H4 (cell line): ENCODE measurements at places on chromosomes 1 and 21. TPM values are rescaled to one million over a fixed set of nuclear protein-coding genes. Genes with fewer than 3 reads are reported as not detected.

DNA sequence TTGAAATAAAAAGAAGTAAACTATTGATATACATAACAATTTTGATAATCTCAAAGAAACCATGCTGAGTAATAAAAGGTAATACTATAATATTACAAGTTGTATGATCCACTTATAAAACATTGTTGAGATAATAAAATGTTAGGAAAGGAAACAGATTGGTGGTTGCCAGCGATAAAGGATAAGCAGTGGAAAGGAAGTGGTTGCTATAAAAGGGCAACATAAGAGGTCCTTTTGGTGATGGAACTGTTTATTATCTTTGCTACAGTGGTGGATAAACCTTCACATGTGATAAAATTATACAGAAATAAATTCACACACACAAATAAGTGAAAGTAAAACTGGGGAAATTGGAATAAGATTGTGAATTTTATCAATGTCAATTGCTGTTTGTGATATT lies 15.1 kb downstream of the OR6F1 start:
- no peak for DNase-seq

DNA sequence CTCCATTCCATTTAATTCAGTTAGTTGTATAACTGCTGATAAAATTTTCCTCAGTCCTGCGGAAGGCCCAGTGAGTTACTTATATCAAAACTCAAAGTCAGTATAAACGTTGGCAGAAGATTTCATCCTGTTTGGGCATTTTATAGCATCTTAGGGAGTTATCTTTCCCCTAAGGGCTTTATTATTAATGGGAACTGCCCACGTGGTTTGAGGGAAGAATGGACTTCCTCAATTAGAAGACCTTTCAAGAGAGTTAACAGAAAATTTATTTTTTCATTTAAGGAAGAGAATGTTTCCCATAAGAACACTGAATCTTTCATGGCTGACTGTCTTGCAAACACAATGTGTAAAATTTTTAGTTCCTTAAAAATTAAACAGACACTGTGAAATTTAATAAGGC lies 400.1 kb downstream of the NEGR1 start:
- no peak for DNase-seq

DNA sequence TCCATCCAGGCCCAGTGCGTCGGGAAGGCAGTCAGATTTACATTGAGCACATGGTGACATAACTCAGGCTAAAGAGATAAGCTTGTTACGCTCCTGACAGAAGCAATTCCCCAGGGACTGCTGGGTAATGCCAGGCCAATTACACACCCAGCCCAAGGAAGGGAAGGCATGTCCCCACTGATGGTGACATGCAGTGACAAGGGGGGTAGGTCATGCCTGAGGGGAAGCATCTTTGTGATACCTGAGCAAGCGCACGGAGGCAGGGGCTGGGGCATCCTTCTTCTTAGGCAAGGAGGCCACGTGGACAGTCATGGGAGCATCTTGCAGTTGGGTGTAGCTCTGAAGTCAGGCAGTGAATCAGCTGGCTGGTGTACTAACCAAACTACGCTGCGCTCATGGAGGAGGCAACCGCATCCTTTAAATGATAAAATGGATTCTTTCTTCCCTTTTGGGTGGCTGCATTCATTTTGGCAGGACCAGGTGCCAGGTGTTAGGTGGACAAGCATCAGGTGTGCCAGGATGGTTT lies 39.6 kb upstream of the GRIK3 start:
- DNase-seq: no peak

DNA sequence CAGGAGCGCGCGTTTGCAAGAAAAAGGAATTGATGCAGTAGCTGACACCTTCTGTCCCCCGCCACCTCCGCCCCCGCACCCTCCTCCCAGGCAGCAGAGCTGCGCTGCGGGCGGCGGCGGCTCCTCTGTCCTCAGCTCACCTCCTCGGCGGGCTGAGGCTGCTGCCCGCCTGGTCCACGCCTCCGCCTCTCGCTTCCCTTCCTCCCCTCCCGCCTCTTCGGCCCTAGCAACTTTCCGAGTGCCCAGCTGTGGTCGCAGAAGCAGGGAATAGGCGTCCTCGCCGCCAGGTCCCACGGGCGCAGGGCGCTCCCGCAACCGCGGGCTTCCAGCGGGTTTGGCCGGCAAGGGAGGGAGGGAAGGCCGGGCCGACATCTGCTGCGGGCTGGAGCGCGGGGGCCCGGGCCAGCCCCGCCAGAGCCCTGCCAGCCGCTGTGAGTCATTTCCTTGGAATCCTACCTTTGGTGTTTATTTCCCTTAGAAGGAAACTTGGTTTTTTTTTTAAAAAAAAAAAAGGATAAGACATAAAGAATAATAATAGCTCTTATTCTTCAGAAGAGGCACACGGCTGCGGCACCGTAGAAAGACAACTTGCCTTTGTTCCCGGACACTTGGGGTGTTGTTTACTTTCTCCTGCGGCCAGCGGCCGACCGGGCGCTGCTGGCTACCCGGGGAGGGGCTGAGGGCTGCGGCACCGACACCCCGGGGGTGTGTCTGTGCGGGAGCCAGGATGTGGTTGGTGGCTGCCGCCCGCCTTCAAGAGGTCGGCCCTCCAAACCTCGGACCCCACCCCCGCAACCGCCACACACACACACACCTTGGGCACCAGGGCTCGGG lies 1.1 kb downstream of the SERTAD4 start:
- peak; percentile 69 for DNase-seq

- peak; percentile 89 for DNase-seq
These were observed 27.8 kb upstream of the RAP1GAP start for GRCh38 chr1:21696931-21697330.

DNA sequence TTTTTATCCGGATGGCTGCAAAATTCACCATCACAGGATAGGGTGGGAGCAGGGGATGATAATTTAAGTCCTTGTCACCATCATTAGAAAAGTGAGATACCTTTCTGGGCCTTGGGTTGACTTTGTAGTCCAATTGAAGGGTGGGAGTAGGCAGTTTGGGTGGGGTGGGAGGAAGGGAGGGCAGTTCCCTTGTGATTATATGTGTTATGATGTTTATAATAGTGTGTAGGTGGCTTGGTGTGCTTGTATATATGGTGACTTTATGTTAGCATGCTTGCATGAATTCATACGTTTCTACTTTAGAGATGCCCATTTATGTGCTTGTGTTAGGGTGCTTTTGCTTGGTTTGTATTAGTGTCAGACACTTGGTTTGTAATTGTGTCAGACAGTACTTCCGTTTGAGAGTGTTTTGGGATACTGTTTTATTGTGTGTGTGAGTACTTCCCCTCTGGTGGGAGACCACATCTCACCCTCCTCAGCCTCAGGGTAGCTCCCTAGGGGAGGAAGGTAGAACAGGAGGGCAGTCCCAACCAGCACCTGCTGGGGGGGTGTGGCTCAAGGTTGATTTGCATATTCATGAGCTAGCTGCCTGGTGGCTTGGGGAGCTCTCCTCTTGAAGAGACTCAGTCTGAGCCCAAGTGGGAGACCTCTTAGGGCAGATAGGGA lies 6.3 kb upstream of the POU3F1 start:
- DNase-seq: no peak

The ST6GALNAC5 gene
- 0.25 and 2.2 TPM in 2 replicates for total RNA-seq

The FOXD3 gene
- 0.06 and 0.53 TPM in 2 replicates for total RNA-seq

- peak; percentile 18 for DNase-seq
These were observed 65.2 kb downstream of the BCAR3 start for GRCh38 chr1:93616221-93616995.

DNA sequence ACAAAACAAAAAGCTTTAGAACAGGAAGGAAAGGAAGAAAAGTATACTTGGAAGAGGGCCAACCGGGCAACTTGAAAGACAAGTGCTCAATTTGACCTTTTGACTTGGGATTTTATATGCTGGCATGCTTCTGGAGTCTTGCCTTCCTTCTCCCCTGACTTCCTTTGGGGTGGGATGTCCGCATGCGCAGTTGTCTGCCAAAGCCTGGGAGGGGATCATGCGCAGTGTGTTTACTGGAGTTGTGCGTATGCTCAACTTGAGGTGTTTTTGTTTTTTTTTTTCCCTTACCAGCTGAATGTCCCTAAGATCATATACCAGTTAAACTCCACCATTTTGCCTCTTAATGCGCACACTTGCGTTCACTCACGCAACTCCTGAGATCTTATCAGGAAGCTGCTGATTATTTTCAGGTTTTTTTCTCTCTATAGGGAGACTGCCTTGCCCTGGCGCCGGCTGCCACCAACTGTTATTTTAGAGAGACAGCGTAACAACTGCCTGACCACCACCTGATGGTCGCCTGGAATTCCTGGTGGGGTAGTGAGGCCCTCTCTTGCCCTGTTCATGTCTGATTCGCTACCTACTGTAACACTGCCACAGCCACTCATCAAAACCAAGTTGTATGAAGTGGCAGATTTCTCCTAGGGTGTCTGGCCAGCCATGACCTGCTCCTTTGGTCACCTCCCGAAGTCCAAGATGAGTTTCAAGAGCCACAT lies 138.7 kb upstream of the ZNF644 start:
- DNase-seq: no peak

The GBP6 gene
- 0.10 TPM in 1 of 2 replicates, not detected in the other for total RNA-seq

GRCh38 chr21:40547906-40548513 lies 298.9 kb downstream of the DSCAM start:
- no peak for DNase-seq

DNA sequence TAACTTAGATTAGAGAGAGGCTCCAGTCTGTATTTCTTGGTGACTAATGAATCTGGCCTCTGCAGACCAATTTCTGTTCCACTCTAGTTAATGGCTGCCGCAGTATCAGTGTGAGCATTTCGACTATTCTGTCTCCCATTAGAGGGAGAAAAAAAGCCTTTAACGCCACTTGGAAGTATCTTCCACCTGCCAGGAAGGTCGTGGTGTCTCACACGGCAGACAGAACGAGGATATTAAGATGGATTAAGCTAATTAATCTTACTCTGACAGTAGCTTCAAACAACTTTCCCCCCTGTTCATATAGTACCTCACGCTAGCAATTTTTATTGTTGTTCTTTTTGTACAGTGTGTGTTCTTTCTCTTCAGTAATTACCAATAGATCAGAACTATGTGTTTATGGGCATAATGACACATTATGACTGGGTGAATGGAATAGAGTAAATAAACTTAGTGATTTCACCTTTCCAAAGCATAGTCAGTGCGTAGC lies 153.8 kb downstream of the ADGRL2 start:
- DNase-seq: no peak

The PBX1 gene
- 22.2 and 25.8 TPM in 2 replicates for total RNA-seq

The STPG1 gene
- 1.9 and 3.0 TPM in 2 replicates for total RNA-seq

The SYPL2 gene
- total RNA-seq: 0.27 and 0.54 TPM in 2 replicates

DNA sequence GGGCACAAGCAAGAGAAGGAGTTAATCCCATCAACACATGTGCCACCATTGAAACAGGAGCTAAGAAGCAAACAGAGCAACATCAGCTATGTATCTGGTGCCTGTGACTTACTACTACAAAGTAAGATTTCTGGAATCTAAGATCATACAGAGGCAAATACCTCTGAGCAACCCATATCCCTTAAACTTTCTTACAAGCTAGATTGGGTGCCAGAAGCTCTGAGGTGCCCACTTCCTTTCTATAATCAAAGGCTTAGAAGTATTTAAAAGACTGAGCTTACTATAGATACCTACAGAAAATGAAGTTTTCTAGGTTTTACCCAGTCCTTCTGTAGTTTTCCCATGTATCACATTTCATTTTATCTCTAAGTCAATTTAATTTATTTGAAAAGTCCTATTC lies 44.4 kb upstream of the ADAM30 start:
- no peak for DNase-seq

GRCh38 chr1:154154534-154155191 lies at the start of gene NUP210L:
Gene NUP210L (minus strand): TSS chr1:154155073.
- no peak for DNase-seq

The LCE2A gene
- total RNA-seq: not detected in 2 replicates
